ENCODE measurements at places on chromosomes 12 and 14.

DNA sequence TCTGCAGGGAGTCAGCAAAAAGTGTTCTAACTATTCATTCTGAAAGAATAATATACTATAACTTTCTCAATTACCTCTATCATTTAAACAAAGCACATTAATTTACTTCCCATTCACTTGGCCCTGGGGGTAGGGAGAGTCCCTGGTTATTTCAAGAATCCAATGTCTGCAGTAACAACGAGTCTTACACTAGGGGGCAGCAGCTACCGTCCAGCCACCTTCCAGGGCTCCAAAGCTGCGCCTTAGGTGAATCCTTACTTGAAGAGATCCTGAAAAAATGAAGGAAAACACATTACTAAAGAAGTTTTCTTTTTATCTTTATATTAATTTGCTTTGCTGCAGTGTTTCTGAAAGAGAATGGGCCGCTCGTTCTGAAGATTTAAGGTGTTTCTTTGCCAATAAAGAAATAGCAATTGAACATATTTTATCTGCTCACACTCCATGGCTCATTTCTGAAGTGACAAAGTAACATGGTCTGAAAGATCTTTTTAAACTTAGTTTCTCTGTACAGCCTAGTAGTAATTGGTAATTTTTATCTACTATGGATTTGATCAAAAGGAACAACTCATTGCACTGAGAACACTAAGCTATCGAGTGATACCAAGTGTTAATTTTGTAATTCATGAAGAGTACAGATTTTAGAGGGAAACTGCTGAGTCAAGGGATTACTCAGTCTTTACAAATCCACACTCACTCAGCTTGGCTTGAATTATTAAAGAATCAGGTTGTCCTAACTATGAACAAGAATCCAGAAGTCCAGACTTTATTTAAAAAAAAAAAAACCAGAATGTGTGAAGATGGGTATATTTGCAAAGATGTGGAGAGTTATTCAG, 27.6 kb downstream of the BHLHE41 start:
- DNase-seq = peak; percentile 63

- no peak for DNase-seq
Measured at GRCh38 chr14:95375539-95376109, 55.9 kb upstream of the CLMN start.

- DNase-seq = no peak
Measured at GRCh38 chr12:93766796-93767523, 89.8 kb downstream of the CRADD start.

DNA sequence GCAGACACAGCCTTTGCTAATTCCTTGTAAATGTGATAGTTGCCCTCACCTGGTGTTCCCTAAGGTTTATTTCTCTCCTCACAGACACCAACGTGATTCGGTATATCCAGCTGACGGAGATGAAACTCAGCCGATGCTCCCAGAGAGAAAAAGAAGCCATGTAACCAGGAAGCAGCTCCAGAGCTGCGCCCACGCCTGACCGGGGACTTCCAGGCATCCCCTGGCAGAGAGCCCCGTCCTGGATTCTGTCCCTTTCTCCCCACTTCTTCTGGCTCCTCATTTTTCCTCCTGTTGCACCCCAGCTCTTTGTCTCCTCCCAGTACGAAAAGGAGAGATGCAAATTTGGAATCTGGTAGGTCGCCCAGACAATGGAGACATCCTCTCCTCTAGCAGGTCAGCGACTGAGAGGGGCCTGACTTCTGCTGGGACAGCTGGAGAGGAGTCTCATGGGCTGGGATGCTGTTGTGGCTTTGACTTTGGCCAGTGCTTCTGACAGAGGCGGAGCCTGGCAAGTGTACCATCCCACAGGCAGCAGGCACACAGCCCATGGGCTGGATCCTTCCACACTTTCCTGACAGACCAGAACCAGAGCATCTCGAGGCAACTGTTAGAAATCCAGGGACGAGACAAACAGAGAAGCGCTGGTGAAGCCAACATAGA, 29.4 kb downstream of the TTC9 start:
- DNase-seq = no peak

DNA sequence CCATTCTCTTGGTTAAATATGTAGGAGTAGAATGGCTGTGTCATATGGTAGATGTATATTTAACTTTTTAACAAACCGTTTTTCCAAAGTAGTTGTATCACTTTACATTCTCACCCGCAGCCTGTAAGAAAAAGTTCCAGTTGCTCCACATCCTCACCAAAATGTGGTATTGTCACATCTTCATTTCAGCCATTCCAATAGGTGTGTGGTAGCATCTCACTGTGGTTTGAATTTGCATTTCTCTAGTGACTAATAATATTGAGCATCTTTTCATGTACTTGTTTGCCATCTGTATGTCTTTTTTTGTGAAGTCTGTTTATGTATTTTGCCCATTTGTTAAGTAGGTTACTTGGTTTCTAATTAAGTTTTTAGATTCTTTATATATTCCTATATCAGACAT, 78.6 kb downstream of the TBK1 start:
- DNase-seq = no peak

GRCh38 chr12:19846574-19846973, 407.3 kb downstream of the AEBP2 start:
- DNase-seq = no peak

GRCh38 chr12:27282754-27283153, 38.7 kb downstream of the STK38L start:
- no peak for DNase-seq

DNA sequence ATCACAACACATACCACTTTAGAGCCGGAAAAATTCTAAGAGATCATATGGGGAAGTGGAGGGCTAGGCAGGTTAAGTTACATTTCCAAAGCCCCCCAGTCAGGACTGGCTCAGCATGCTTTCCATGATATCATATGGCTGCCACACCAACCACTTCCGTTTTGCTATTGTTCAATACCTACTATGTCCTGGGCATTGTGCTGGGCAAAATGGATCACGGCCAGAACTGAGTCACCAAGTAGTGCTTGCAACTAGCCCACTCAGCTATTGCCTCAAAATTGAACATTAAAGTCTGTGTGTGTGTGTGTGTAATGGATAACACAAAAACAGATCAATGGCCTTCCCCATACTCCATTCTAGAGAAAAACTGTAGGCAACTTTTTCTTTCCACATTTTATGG, 22.7 kb downstream of the WIF1 start:
- DNase-seq = no peak

DNA sequence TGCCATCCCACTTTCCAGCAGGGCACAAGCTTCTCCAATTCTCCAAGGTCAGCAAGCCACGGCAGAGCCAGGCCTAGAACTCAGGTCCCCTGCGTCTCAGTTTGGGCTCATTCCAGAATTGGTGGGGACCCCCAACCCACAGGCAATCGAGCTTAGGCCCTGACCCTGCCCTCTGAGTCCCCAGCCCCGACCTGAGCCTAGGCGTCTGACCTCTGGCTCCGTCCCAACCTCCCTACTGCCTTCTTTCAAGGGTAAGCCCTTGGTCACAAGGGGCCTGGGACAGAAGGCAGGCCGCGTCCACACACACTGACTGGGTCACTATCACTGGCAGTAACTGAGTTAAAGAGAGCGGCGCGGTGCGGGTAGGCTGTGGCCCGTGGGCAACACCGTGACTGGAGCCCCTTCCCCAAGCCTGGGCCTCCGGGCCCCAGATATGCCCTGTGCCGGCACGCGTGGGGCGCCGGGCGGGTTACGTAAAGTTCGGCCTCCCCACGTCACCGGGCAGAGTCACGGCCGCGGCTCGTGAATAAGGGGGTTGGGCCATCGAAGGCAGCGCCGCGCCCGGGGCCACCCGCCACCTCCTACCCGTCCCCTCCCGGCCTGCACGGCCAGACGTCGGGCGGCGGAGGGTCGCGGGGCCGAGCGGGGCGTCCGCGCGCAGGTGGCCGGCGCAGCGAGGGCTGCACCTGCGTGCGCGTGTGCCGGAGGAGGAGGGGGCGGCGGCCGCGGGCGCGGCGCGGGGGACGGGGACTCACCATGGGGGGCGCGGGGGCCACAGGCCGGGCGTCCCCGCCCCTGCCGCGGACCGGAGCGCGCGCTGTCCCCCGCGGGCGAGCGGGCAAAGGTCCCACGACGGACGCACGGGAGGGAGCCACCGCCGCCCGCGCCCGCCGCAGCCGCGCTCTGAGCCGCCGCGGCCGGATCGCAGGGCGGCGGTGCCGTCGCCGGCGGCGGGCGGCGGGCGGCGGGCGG, 516 bp downstream of the ANKRD9 start:
- DNase-seq = no peak

GRCh38 chr12:66321435-66321834, 19.1 kb downstream of the HELB start:
- DNase-seq = no peak

GRCh38 chr14:53127832-53128231, 25.3 kb downstream of the DDHD1 start:
- no peak for DNase-seq
